Pancreas (tissue), 10 donors: ENCODE measurements at places on chromosomes 16 and 17.
A peak's percentile ranks its signal among the peaks of the same experiment; 100 is the strongest.

DNA sequence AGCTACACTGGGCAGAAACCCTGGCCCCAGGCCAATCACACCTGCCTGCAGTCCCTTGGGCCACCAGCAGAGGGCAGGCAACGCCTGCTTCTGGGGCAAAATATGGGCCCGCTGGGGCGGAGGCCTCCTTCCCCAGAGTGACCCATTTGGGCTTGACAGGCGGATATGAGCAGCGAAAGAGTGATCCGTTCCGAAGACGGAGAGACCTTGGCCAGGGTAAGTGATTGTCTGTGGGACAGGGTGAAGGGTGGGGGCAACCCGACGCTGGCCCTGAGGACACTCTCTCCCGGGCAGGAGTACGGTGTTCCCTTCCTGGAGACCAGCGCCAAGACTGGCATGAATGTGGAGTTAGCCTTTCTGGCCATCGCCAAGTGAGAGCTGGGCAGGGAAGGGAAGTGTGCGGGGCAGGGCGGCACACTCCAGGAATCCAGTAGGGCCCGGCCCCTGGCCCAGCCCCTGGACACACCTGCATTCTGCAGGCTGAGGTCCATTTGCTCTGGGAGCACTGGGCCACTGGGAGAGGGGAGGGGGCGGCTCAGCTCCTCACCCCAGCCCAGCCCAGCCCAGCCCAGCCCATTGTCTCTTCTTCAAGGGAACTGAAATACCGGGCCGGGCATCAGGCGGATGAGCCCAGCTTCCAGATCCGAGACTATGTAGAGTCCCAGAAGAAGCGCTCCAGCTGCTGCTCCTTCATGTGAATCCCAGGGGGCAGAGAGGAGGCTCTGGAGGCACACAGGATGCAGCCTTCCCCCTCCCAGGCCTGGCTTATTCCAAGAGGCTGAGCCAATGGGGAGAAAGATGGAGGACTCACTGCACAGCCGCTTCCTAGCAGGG lies 3.5 kb upstream of the NHERF1 start:
- DNase-seq = peak; percentile 99

- no peak for DNase-seq
Observed at GRCh38 chr17:45426561-45426960, 6.1 kb downstream of the ARHGAP27 start.

- DNase-seq = no peak
Observed at GRCh38 chr17:11840831-11841230, 156.4 kb downstream of the ZNF18 start.

GRCh38 chr17:64080174-64080618 lies 49.7 kb downstream of the ERN1 start:
- DNase-seq = no peak

DNA sequence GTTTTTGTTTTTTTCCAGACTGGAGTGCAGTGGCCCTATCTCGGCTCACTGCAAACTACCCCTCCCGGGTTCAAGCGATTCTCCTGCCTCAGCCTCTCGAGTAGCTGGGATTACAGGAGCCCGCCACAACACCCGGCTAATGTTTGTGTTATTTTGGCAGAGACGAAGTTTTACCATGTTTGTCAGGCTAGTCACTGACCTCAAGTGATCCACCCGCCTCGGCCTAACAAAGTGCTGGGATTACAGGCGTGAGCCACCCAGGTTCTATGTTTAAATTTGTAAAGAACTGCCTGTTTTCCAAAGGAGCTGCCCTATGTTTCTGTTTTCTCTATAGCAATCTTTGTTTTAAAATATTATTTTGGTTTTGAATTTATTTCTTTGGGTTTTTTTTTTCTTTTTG lies 13.8 kb upstream of the C16orf87 start:
- DNase-seq = no peak

GRCh38 chr16:72985995-72986394 lies 61.9 kb downstream of the ZFHX3 start:
- DNase-seq = no peak

- DNase-seq = no peak
Observed at GRCh38 chr16:88577166-88577565, 7.0 kb downstream of the ZC3H18 start.

DNA sequence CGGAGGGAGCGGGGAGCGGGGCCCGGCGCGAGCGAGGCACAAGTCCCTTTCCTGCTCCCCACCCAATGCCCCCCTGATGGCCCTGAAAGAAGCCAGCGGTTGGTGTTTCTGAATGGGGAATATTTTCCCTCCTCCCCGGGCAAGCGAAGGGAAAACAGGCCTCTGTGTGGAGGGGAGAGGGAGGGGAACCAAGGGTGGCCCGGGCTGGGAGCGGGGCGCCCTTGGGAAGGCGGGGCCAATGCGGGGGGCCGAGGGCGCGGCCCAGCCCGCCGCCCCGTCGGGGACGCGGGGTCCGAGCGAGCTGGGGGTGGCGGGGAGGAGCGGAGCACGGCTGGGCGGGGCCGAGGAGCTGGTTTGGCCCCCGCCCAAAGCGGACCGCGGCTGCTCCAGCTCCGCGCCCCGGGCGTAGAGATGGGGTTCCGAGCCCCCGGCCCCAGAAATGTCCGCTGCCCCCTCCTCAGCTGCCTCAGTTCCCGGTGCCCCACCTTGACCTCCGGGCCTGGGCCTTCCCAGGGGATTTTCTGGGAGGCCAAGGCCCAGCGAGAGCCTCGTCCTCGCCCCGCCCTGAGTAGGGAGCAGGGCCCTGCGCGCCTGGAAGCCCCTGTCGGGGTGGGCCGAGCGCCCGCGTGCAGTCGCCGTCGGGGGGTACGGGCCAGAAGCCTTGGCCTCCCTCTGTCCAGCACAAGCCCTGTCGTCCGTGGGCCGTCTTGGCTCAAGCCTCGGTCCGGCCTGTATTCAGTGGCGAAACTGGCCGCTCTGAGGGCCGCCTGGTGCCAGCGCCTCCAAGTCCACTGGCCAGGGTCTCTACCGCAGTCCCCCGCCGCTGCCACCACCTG lies 3.9 kb upstream of the HEXIM1 start:
- DNase-seq = peak; percentile 45

GRCh38 chr17:71850812-71851211 lies 270.0 kb upstream of the SOX9 start:
- DNase-seq = no peak

GRCh38 chr17:1606352-1606985 lies 22.2 kb downstream of the SLC43A2 start:
- DNase-seq = no peak

GRCh38 chr17:32569171-32570080 lies 82.6 kb downstream of the CDK5R1 start:
- DNase-seq = no peak

GRCh38 chr16:4428500-4428899 lies 2.8 kb downstream of the DNAJA3 start:
- no peak for DNase-seq
